ENCODE measurements at places on chromosomes 7 and 10.

GRCh38 chr7:43135129-43135528 lies 22.7 kb downstream of the HECW1 start:
- DNase-seq: no peak

GRCh38 chr7:55314967-55315366 lies 50.2 kb upstream of the LANCL2 start:
- no peak for DNase-seq

- DNase-seq: no peak
These were observed 355.2 kb upstream of the LRGUK start for GRCh38 chr7:133771788-133772419.

- no peak for DNase-seq
These were observed 354.8 kb upstream of the CELF2 start for GRCh38 chr10:10662716-10663408.

DNA sequence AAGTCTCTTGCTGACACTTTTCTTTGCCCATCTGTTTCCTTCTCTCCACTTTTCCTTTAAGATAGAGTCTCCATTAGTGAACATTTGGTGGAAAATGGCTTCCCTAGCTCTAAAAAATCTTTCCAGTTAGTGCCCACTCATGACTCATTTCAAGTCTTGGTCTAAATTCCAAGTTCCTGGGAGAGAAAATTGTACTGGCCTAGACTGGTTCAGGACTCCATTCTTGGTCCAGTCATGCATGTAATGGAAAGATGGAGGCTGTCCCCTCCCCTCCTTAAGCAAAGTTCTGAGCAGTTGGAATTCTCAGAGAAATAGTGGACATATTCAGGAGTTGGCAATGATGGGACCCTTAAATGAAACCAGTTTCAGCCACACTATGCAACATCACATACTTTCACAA lies 3.8 kb upstream of the ALDH18A1 start:
- DNase-seq: no peak

Measured in tibial artery (tissue), 4 donors.